Pancreas (tissue), 10 donors: ENCODE measurements at places on chromosomes 16 and 17. TPM values are rescaled to one million over a fixed set of nuclear protein-coding genes. Genes with fewer than 3 reads are reported as not detected.

DNA sequence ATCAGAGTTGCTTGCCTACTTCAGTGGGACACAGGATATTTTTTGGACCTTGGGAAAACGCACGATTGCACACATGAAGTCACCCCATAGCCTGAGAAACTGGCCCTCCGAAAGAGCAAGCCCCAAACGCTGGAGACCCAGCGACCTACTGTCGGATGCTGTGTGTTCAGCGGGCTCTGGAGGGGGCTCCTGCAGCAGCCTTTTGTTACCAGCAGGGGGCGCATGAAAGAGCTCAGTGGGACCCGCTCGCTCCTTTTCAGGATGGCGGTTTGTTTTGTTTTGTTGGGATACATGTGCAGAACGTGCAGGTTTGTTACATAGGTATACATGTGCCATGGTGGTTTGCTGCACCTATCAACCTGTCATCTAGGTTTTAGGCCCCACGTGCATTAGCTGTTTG lies 28.4 kb downstream of the MYH3 start:
- H3K4me1 ChIP-seq = no peaks in the 10 kb centered on the region
- no peaks in the 10 kb centered on the region for H3K36me3 ChIP-seq
- no peak overlapping the region for H3K27ac ChIP-seq

DNA sequence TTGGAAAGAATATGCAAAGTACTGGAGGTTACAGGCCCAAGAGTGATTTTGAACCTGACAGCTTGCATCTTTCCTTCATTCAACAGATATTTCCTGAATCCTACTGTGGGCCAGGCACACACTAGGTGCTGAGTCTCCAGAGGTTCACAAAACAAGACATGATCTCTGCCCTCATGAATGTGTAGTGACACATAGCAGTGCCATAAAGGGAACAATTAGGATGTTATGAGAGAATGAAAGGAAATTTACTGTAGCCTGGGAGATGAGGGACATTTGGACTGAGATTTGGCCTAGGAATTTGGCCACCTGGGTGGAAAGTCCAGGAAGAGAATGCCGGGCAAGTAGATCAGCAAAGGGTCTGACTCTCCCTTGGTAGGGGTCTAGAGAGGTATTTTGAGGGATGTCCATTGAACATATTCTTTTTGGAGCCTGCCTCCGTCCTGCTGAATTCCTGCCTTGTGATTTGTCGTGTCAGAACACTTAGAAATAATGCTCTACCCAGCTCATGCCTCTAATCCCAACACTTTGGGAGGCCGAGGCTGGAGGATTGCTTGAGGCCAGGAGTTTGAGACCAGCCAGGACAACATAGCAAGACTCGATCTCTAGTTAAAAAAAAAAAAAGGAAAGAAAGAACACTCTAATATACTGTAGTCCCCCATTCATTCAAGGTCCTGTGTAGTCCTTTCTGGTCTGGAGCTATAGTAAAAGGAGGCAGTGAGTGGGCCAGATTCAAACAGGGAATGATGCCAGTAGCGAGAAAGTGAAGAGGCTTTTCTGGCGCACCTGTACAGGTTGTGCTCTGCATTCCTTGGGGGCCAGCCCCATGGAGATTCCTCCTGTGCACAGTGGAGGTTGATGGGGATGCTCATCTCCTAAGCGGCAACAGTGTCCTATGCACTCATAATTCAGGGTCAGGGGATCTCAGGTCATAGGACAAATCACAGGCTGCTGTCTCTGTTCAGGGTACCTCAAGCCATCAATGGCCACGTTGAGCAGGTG lies 90.6 kb upstream of the CLEC18A start:
- no peaks in the 10 kb centered on the region for H3K27me3 ChIP-seq
- H3K27ac ChIP-seq = peak overlapping the region; percentile 84
- no peaks in the 10 kb centered on the region for H3K36me3 ChIP-seq

SLC22A31 gene
- 49.7 TPM for total RNA-seq

GRCh38 chr16:5928476-5929065 lies 831.0 kb upstream of the EEF2KMT start:
- no peaks in the 10 kb centered on the region for H3K4me1 ChIP-seq
- no peak overlapping the region for H3K27ac ChIP-seq
- H3K27me3 ChIP-seq = no peaks in the 10 kb centered on the region
- H3K4me3 ChIP-seq = no peak overlapping the region
- no peaks in the 10 kb centered on the region for H3K36me3 ChIP-seq

TMEM98 gene
- 32.2 TPM for total RNA-seq

DNA sequence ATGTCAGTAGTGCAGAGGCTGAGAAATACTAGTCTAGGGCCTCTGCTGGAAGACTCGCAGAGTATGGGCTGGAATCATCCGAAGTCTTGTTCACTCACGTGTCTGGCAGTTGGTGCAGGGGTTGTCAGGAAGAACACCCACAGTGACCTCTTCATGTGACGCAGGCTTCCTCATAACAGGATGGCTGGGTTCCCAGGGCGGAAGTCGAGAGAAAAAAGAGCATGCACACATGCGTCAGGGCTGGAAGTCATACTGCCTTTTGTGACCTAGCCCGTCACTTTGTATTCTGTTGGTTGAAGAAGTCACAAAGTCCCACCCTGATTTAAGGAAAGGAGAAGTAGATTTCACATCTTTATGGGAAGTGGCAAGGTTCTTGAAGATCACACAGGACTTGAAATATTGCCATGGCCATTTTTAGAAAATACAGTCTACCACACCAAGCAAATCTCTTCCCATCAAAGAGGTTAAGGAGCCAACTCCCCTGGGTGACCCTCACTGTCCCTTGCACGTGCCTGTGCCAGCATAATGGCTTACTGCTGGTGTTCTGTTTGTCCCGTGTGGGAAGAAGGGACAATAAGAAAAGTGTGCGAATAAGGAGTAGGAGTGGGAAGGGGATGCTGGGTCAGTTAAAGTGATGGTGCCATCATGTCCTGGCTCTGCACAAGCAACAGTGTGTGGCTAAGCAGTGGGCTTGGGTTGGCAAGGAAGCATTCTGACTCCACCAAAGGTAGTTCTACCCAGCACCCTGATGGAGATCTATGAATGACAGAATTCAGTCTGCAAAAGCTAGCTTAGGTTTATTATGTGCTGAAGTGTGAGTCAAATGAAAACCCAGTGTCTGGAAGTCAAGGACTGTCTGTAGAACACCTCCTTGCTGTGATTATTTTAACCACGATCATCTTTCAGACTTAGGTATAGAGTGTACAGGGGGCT lies 28.1 kb downstream of the HEATR3 start:
- H3K4me1 ChIP-seq = no peaks in the 10 kb centered on the region
- no peaks in the 10 kb centered on the region for H3K27me3 ChIP-seq
- H3K36me3 ChIP-seq = no peaks in the 10 kb centered on the region
- DNase-seq = no peak
- peak overlapping the region; percentile 67 for H3K27ac ChIP-seq

- H3K27me3 ChIP-seq = peaks cover 14% of the 10 kb centered on the region
- no peak overlapping the region for H3K27ac ChIP-seq
- H3K4me1 ChIP-seq = no peaks in the 10 kb centered on the region
Observed at GRCh38 chr16:17607075-17607509, 136.3 kb upstream of the XYLT1 start.

CALB2 gene
- total RNA-seq = 0.16 TPM

DNA sequence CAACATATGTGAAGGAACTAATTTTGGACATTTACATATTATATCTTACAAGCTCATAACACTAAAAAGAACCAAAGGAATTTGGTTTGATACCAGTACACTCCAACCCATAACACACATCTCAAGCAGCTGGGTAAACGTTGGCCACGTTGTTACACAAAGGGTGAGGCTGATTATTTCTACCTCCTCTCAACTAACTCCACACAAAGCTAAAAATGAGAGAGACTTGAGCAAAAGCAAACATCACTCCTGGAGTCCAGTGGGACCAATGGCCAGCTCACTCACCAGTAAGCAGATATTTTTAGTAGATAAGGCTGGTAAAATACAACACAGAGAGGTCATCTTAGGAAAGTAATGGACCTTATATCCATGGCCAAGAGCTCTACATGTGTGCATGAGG lies 207.6 kb downstream of the MRTFB start:
- no peak overlapping the region for H3K4me3 ChIP-seq
- no peak overlapping the region for H3K27ac ChIP-seq
- no peaks in the 10 kb centered on the region for H3K4me1 ChIP-seq
- H3K27me3 ChIP-seq = no peaks in the 10 kb centered on the region
- H3K36me3 ChIP-seq = no peaks in the 10 kb centered on the region

- H3K27ac ChIP-seq = peak overlapping the region; percentile 79
- DNase-seq = peak; percentile 100
- H3K27me3 ChIP-seq = no peaks in the 10 kb centered on the region
- H3K4me3 ChIP-seq = peak overlapping the region; percentile 59
Observed at GRCh38 chr16:2905241-2905987, 6.3 kb upstream of the FLYWCH1 start.

DNA sequence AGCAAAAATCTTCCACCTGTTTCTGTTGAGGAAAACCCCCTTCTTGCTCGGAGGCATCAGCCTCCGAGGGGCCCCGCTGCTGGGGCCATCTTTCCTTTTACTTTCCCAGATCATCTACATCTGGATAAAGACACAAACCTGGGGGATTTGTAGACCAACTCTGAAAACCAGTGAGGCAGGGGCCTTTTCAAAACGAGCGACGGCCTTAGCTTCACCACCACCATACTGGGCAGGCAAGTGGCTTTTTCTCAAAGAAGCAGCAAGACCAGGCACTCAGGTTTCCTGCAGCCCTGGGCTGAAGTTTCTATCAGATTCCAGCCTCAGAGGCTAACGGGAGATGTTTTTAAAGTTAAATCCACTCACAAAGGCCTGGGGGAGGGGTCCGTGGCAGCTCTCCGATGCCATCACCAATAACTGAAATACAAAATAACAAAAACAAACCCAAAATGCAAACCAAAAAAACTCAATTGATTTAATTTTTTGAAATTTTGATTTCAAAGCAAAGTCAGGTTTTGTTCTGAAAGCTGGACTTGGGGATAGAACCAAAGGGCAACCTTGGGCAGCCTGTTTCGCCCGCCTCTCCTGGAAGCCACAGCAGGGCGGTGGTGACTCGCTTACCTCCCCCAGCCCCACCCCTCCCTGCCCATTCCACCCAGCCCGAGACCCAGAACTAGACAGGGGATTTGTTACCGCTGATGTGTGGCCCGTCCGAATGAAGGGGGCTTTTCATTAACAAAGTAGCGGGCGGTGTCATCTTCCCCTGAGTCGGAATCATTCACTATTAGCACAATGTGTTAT lies 55.8 kb downstream of the SALL1 start:
- no peak overlapping the region for H3K4me3 ChIP-seq
- DNase-seq = no peak
- no peaks in the 10 kb centered on the region for H3K4me1 ChIP-seq
- no peaks in the 10 kb centered on the region for H3K27me3 ChIP-seq

GRCh38 chr17:53150101-53150698 lies 672.5 kb upstream of the KIF2B start:
- no peak for DNase-seq
- H3K36me3 ChIP-seq = no peaks in the 10 kb centered on the region
- H3K27me3 ChIP-seq = no peaks in the 10 kb centered on the region
- no peak overlapping the region for H3K27ac ChIP-seq
- H3K4me1 ChIP-seq = no peaks in the 10 kb centered on the region

DNA sequence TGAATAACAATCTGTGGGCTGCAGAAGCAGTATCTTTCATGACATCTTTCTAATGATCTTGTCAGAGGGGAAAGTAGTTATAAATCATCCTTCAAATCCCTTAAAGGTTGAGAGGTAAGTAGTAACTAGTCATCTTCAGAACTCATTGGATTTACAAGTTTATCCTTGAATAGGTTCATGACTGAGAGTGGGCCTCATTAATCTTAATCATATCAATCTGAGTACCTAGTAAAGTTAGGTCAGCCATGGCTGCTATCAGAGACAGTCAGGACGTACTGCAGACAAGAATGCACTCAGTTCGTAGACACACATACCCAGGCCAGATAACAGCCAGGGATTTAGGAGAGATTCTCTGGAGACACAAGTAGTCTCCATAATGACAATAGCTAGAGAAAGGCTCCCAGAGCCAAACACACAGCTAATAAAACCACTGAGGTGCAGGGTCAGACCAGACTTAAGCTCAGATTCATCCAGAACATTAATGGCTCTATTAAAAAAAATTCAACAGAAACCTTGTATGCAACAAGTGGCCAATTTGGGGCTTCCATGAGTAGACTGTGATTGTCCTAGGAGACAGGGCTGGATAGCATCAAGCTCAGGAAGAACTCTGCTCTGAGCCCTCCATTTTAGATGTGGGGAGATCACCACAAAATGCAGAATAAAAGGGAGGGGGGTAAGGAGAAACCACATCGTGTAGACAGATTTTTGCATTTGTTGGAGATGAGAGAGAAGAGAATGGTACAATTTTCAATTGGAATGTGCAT lies 65.8 kb downstream of the TBX4 start:
- no peak overlapping the region for H3K27ac ChIP-seq
- no peak overlapping the region for H3K4me3 ChIP-seq
- H3K36me3 ChIP-seq = no peaks in the 10 kb centered on the region
- H3K27me3 ChIP-seq = no peaks in the 10 kb centered on the region
- H3K4me1 ChIP-seq = no peaks in the 10 kb centered on the region
- no peak for DNase-seq

SLFN13 gene
- 4.7 TPM for total RNA-seq

DNAH3 gene
- total RNA-seq = not detected
